Activated CD8-positive, alpha-beta T cell treated with anti-CD3 and anti-CD28 coated beads, Interleukin-2, amount 10 ng/mL, durations not matched to agents 7 days and 5 days (primary cell): ENCODE measurements at places on chromosomes 6 and 20. TPM values are rescaled to one million over a fixed set of nuclear protein-coding genes. Genes with fewer than 3 reads are reported as not detected.

Gene EPPIN
- not detected for total RNA-seq

DNA sequence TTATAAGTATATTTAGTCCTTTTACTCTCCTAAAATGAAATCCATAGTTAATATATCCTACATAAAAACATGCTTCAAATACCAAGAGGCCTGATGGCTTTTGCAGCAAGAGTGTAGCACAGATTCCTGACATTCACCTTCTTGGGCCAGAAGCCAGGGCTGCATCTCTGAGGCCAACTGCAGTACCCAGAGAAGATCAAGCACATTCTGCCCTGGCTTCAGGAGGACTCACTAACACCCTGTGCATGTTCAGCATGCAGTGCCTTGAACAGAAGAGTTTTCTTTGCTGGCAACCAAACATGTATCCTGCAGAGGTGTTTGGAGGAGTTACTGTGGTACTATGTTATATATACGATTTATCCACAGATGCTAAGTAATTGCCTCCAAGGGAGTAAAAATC, 90.3 kb downstream of the FHL5 start:
- no peaks in the 10 kb centered on the region for H3K27me3 ChIP-seq
- no peak for DNase-seq
- no peak overlapping the region for H3K4me3 ChIP-seq
- peaks cover 4% of the 10 kb centered on the region for H3K4me1 ChIP-seq
- no peaks in the 10 kb centered on the region for H3K36me3 ChIP-seq

DNA sequence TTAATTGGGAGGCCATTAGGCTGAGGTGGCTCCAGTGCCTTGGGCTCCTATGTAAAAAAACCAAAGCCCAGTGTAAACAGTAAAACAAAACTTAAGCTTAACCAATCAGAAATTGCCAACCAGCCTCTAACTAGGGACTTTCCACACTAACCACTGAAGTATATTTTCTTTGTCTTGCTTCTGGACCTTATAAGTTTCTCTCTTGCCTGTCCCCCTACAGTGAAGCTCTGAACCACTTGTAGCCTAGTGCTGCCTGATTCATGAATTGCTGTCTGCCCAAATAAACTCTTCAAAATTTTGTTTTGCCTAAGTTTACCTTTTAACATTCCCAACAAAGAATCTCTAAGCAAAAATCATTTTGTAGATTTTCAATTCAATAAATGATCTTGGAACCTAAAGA, 28.2 kb downstream of the POPDC3 start:
- peaks cover 11% of the 10 kb centered on the region for H3K27me3 ChIP-seq
- no peak overlapping the region for H3K27ac ChIP-seq
- H3K4me3 ChIP-seq = no peak overlapping the region
- H3K36me3 ChIP-seq = no peaks in the 10 kb centered on the region
- no peaks in the 10 kb centered on the region for H3K4me1 ChIP-seq

DNA sequence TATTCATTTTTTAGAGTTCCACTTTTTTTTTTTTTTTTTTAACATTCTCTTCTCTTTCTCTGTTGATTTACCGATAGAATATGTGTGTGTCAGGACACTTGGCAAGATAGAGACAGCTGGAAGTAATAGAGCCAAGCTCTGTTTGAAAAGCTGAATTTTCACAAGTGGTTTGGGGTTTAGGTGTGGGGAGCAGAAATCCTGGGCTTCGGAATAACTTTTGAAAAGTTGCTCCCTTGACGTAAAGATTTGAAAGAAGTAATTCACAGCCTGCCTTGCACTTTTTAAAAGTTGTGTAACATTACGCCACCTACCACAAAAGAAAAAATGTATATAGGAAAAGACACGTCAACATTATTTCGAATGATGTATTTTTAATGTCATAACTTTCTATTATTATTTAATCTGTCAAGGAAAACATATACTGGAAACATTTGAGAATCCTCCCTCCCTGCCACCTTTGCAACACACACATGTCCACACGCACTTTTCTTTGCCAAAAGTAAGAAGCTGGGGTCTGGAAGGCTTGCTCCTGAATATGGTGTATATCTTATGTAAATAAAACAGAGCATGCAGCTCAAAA, 917.9 kb downstream of the KIF16B start:
- H3K27me3 ChIP-seq = no peaks in the 10 kb centered on the region
- no peak for DNase-seq
- H3K27ac ChIP-seq = no peak overlapping the region
- H3K36me3 ChIP-seq = no peaks in the 10 kb centered on the region

Gene DACT2
- not detected for total RNA-seq

DNA sequence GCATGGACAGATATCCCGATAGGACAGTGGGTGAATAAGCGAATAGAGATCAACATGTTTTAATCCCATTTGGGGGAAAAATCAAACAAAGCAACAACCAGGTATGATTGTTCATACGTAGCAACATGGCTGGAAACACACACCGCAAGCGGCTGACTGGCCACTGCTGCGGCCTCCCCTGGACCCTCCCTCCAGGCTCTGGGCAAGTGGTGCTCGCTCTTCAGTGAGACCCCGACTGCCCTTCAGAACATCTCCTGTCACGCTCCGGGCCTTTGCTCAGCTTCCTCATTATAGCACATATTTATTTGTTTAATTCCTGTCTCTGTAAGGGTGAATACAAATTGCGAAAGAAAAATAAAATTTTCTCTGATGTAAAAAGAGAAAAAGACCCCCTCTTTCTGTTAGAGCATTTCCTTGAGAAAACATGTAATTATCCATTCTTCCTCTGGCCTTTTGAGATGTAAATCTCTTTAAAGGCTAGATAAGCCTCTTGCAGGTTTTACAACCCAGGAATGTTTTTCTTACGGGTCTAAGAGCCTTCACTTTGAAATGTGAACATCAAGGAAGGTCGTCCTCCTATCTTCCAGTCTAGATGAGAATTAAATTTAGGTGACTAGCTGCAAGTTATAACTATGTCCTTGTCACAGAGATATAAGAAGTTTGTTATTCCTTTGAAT, 11.0 kb upstream of the FAM210B start:
- H3K4me1 ChIP-seq = peaks cover 2% of the 10 kb centered on the region
- H3K27ac ChIP-seq = no peak overlapping the region
- H3K4me3 ChIP-seq = no peak overlapping the region
- peaks cover 32% of the 10 kb centered on the region for H3K27me3 ChIP-seq
- H3K36me3 ChIP-seq = no peaks in the 10 kb centered on the region
- DNase-seq = no peak

- peaks cover 5% of the 10 kb centered on the region for H3K36me3 ChIP-seq
- H3K4me1 ChIP-seq = peaks cover 33% of the 10 kb centered on the region
- H3K27me3 ChIP-seq = no peaks in the 10 kb centered on the region
- no peak overlapping the region for H3K4me3 ChIP-seq
Observed at GRCh38 chr6:157518397-157519250, 137.6 kb downstream of the ZDHHC14 start.

DNA sequence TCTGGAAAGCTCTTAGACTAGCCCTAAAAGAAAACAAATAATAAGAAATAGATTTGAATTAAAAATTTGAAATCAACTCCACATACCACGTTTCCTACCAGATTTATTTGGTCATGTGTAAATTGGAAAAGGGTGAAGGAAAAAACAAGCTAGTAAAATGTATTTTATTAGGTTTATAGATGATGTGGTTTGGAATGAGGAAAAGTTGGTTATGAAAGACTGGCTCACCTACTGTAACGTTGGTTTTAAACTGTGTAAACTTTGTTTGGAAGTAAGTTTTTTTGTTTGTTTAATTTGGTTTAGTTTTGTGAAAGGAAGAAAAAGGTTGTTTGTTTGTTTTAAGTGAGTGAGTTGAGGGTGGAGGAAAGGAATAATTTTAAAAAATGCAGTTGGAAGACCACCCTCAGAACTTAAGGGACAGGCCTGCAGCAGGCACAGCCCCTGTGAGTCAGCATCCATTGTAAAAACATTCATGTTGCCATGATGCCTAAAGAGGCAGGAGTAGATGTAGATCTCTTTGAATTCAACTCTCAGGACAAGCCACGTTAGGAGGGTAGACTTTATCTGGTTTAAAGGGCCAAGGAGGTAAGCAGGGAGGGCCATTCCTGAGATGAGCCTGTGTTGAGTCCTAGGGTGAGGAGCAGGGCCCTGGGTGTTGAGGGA, 93.7 kb upstream of the SCGN start:
- no peak for DNase-seq
- no peaks in the 10 kb centered on the region for H3K36me3 ChIP-seq
- no peak overlapping the region for H3K27ac ChIP-seq
- H3K27me3 ChIP-seq = no peaks in the 10 kb centered on the region
